Left ventricle myocardium superior (tissue), 1 donor: ENCODE measurements at places on chromosomes 5 and 9. TPM values are rescaled to one million over a fixed set of nuclear protein-coding genes. Genes with fewer than 3 reads are reported as not detected.

The KIF4B gene
- 0.05 TPM for total RNA-seq

GRCh38 chr5:167797933-167798332 lies 493.5 kb upstream of the WWC1 start:
- no peak for DNase-seq

DNA sequence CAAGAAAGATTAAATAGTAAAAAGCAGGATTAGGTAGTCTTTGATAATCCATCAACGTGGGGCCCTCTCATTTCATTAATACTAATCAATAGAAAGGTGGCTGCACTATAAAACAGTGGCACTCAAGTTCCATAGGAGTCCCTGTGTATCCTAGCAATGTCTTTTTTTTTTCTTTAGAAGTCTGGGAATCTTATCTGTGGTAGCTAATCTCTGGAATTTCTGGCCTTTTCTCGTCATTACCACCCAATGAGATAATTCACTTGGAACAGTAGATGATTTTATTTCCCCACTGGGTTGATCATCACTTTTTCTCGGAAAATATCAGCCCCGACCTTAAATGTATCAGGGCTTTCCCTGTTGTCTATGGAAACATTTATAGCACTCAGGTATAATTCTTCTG lies 86.8 kb upstream of the CDH6 start:
- DNase-seq: no peak

- DNase-seq: no peak
These were observed 1.3 kb upstream of the POU4F3 start for GRCh38 chr5:146337264-146337904.

- DNase-seq: no peak
These were observed 342.0 kb upstream of the WWC1 start for GRCh38 chr5:167949435-167949834.
